ENCODE measurements at places on chromosomes 7 and 10.
A peak's percentile ranks its signal among the peaks of the same experiment; 100 is the strongest.

GRCh38 chr7:112770051-112770450, 20.1 kb downstream of the TMEM168 start:
- no peak for DNase-seq

GRCh38 chr7:128321044-128321422, 22.7 kb downstream of the RBM28 start:
- no peak for DNase-seq

DNA sequence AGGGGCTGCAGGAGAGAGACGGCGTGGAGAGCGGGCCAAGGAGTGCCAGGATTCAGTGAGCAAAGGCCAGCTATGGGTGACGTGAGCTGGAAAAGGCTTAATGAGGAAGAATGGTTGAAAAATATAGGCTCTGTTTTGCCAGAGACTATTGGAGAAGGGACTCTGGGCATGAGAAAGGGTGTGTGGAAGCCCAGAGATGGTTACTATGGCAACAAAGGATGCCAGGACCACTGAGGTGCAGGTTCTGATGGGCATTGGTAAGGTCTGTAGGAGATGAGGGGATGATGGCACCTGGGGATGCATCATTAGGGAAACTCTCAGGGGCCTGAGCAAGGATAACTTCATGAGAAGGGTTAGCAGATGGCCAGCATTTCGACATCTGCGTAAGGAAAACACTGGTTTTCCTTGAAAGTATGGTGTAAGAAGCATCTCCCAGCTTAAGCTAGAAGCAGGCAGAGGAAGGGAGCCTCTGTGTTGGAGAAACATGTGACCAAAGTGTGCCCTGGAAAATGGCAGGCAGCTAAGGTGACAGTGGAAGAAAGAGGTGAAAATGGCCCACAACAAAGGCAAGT, 21.6 kb upstream of the FAM180A start:
- peak; percentile 46 for DNase-seq

DNA sequence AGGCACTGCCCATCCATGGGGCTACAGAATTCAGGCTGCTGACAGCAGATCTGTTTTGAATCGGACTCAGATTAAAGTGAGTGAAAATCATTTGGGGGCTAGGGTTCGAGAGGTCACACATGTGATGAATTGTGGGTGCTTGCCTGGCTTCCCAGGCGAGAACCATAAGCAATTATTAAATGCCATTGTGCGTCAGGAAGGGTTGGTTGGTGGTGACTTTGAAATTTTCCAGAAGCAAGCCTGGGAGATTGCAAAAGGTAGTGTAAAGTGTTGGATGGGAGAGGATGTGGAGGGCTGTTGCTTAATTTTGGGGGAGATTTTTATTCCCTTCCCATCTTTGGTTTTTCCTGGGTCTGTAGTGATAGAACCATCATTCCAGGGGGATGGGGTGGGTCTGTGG, 34.6 kb downstream of the LRMDA start:
- no peak for DNase-seq

Data from NCI-H2171 treated with DMSO at 0.1 percent for 48 hours (cell line).